ENCODE measurements at places on chromosomes 11 and 22.
A peak's percentile ranks its signal among the peaks of the same experiment; 100 is the strongest.

DNA sequence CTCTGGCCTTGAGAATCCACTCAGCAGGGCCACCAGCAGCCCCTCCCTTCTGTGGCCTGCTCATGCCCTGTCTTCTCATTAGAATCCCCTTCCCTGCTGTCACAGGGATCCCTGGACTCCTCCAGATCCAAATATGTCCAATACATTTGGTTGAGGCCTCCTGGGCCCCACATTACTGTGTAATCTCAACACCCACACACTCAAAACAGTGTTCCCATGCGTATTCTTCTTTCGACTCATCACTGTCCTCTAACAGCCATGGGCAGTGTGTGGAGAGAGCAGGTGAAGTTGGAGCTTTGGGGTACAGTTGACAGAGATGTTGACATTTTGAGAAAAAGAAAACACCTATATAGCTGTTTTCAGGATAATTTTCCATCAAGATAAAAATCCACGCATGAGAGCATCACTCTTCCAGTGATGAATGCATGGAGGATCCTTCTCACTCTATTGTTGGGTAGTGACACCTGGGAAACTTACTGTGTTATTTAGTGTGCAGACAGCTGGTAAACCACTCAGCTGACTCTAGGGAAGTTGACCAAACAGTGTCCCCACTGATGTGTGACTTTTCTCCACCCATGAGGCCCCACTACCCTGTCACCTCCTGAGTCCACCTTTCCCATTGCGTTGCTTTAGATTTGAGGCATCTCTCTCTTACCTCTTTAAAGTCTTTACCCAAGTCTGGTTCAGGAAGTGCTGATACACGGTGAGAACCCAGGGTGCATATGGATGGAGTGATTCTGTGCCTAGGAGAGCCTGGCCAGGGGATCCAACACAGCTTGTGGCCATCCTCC, 28.7 kb upstream of the VPREB1 start:
- DNase-seq = no peak

DNA sequence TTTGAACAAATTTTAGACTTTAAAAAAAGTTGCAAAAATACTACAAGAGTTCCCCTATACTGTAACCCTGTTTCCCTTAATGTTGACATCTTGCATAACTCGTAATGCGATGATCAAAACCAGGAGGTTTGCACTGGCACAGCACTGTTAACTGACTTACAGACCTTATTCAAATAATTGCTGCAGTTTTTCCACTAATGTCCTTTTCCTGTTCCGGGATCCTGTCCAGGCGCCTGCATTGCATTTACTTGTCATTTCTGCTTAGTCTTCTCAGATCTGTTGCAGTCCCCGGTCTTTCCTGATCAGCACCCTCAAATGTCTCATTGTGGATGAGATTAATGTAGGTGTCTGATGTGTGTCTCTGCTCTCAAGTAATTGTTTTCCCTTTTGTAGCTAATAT, 32.0 kb downstream of the APLP2 start:
- no peak for DNase-seq

DNA sequence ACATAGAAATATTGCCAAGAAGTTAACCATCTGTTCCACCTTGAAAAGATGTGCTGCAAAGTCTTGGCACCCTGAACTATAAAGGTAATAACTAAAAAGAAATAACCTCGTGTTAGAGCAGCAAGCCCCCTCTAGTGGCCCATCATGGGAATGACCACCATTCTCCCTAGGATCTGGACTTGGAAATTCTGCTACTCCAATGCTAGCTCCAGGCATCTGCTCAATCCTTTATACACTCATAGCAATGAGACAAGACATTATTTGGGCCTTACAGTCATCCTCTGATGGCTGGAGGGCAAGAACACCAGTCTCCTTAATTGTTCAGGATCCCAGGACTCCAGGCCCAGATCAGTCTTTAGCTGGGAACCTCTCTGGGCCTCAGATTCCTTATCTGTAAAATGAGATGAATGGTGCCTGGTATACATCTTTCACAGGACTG, 76.0 kb downstream of the CWC15 start:
- peak; percentile 65 for DNase-seq

- no peak for DNase-seq
Observed at GRCh38 chr22:37920126-37920525, 14.0 kb downstream of the MICALL1 start.

- peak; percentile 94 for DNase-seq
Observed at GRCh38 chr22:18075720-18076497, 1.9 kb upstream of the PEX26 start.

All from midbrain (tissue), 1 donor.